Small intestine (tissue), 16 donors: ENCODE measurements at places on chromosomes 12 and 14. TPM values are rescaled to one million over a fixed set of nuclear protein-coding genes. Genes with fewer than 3 reads are reported as not detected.

DNA sequence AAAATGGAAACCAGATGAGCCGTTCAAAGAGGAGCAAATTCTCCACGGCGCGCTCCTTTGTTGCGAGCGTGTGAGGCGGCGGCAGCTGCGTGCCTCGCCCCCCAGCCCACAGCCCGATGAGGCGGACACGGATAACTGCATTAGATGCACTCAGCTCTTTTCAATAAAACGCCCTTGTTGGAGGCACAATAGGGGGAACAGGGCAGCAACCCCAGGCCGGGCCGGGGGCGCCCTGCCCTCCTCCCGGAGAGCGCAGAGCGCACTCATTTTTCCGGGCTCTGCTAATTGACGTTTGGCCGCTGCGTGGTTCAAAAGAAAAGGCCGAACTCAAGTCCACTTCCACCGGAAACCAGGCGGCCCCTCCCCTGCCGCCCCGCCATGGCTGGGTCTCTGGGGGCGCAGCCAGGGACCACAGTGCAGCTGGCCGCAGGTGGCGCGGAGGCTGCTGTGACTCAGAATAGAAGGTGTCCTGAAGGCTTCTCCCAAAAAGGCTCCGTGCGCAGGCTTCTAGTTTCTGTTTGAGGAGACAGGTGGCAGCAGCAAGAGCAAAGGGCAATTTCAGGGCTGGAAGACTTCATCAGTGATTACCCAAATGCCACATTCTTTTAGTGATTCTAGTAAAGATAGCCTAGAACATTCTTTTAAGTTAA lies 29.0 kb upstream of the SMOC1 start:
- peak; percentile 36 for DNase-seq

DNA sequence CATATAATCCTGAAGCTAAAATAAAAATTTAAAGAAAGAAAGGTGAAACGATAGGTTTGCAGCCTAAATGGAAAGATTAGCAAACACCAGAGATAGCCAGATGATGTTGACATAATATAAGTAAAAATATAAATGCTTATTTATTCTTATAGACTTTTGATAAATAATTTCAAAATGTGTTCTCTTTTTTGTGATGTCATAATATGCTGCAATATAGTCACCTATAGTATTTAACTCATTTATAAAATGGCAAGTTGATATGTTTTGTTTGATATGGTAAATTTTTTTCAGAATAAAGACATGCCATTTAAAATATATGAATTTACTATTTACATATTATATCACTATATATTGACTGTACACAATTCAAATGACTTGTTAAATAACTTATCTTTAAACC lies 813.4 kb downstream of the LRFN5 start:
- DNase-seq: no peak

- no peak for DNase-seq
These were observed 1.7 kb upstream of the NKX2-8 start for GRCh38 chr14:36583893-36584811.

NELL2 gene
- 25.1 TPM for polyA plus RNA-seq

PSME2 gene
- polyA plus RNA-seq: 597 TPM

DBX2 gene
- polyA plus RNA-seq: not detected

ADAM21 gene
- polyA plus RNA-seq: 0.06 TPM
